NCI-H146 (cell line): ENCODE measurements at places on chromosomes 6 and 20.

DNA sequence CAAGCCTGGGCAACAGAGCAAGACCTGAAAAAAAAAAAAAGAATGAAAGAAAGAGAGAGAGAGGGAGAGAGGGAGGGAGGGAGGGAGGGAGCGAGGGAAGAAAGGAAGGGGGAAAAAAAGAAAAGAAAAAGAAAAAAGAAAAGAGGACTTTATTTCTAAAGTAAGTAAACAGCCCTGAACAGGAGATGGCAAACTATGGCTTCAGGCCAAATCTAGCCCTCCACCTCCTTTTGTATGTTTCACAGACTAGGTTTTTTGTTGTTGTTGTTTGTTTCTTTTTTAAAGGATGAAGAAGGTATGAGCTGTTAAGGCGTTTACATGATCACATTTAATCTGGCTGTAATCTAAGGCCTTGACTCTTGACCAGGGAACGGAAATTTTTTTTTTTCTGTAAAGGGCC lies 711.1 kb upstream of the NRSN1 start:
- DNase-seq, result no peak

- DNase-seq, result no peak
Observed at GRCh38 chr6:141354191-141354955, 778.4 kb upstream of the GJE1 start.

DNA sequence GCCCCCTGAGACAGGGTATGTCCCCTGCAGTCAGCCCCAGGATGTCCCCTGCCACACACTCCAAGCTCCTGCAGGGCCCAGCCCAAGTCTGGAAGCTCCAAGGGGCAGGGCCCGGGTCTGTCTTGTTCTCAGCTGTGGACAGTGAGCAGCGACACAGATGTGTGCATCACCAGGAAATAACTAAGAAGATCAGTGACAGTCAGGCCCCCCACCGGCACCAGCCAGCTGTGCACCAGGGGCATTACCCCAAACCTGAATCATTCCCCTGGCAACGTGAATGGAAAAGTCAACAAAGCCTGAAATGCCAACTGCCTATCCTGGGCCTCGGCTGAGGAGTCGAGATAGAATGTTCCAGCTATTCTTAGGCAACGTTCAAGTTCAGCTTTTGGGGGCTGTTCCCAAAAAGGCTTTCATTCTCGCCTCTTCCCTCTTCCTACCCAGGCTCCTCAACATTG lies 105.0 kb downstream of the PREX1 start:
- peak; percentile 59 for DNase-seq

GRCh38 chr6:3529232-3529631 lies 72.4 kb upstream of the SLC22A23 start:
- no peak for DNase-seq

GRCh38 chr6:120083186-120083585 lies 733.6 kb upstream of the MAN1A1 start:
- DNase-seq, result no peak

- no peak for DNase-seq
Observed at GRCh38 chr6:107330168-107330567, 129.2 kb downstream of the PDSS2 start.

DNA sequence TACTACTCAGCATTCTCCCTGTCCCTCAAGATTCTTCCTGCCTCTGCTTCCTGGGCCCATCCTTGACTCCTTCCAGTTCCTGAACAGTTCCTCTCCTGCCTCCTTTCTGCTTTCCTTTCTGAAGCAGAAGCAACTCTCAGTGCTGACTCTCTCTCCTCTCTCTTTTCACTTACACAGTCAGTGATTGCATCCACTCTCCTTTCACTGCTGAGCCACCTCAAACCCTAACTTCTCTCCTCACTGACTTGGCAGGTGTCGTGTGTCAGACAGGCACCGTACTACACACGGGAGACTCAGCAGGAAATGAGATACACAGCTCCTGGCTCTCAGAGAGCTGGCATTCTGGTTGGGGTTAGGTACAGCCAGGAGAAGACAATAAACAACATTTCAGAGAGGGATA lies 5.6 kb downstream of the ABHD16A start:
- DNase-seq, result no peak

DNA sequence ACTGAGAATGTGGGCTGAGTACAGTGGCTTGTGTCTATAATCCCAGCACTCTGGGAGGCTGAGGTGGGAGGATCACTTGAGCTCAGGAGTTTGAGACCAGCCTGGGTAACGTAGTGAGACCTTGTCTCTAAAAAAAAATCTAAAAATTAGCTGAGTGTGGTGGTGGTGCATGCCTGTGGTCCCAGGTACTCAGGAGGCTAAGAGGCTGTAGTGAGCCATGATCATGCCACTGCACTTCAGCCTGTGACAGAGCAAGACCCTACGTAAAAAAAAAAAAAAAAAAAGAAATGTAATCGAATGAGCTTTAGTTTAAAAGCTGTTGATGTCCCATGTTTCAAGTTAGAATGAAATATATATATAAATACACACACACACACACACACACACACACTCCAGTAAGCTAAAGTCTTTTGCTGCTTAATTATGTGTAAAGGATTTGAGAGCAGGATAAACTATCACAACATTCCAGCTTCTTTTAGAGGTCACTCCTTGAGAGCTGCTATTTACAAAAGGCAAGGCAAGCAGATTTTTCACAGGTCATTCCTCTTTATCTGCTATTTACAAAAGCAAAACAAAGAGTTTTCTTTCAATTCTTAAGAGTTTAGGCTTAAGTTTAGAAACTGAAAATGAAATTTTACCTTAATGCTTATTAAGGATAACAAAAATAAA lies 4.7 kb upstream of the MICAL1 start:
- DNase-seq, result no peak

- no peak for DNase-seq
Observed at GRCh38 chr20:21356386-21356785, 40.9 kb downstream of the NKX2-4 start.

GRCh38 chr6:4516206-4516605 lies 260.0 kb upstream of the CDYL start:
- no peak for DNase-seq

DNA sequence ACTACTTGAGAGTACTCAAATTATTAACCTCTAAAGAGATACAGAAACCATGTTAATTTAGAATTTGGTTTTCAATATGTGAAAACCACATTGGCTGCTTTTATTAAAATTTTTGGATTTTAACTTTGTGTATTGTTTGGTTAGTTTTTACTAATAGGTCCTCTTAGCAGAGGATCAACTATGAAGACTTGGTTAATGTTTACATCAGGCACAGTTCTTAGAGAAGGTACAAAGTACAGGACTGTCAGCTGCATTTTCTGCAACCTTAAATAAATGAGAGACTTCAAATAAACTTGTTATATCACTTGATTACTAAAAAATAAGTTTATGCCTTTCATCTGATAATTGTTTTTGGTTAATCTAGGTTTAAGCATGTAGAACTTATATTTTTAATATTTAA lies 89.1 kb downstream of the PHF3 start:
- no peak for DNase-seq

DNA sequence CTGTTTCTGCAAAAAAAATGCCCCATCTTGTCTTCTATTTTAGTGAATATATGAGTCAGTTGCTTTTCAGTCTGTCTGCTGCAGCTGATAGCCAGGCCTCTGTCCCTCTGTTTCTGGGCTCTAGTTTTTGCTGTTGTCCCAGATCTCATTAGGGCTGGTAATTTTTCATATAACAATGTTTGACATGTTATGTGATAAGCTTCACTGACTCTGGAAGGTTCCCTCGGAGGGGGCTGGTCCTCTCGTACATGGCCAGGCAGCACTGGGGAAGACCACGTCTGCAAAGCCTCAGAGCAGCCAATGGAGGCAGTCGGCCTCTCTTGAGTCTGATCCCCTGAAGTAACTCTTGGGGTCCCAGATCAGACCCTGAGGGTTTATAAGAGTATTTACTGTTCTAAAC lies 223.8 kb downstream of the THBS2 start:
- DNase-seq, result no peak

DNA sequence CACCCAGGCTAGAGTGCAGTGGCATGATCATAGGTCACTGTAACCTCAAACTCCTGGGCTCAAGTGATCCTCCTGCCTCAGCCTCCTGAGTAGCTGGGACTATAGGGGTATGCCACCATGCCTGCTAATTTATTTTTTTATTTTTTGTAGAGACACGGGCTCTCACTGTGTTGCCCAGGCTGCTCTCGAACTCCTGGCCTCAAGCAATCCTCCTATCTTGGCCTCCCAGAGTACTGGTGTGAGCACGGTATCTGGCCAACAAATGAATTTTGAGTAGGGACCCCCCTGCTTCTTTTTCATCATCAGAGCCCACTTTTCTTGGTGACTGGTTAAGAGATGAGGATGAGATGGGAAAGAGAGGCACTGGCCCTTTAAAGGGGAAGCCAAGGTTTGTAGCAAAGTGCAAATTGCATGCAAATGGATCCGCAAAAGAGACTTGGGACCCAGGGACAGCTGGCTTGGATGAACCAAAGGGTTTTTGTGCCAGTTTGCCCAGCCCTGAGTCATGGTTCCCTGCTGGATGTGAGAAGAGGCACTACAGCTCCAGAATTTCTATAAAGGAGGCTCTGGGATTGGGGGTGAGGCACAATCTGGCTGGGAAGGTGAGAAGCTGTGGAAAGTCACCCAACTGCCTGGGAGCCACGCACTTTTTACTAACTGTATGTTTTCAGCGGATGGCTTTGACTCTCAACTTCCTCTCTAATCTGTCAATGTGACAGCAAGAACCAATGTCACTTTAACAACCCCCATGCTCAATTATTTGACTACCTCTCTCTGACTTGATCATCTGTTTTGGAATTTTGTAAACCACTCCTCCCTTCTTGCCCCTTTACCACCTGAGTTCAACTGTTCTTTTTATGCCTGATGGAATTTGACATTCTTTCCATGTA lies 58.7 kb upstream of the RNF24 start:
- no peak for DNase-seq

DNA sequence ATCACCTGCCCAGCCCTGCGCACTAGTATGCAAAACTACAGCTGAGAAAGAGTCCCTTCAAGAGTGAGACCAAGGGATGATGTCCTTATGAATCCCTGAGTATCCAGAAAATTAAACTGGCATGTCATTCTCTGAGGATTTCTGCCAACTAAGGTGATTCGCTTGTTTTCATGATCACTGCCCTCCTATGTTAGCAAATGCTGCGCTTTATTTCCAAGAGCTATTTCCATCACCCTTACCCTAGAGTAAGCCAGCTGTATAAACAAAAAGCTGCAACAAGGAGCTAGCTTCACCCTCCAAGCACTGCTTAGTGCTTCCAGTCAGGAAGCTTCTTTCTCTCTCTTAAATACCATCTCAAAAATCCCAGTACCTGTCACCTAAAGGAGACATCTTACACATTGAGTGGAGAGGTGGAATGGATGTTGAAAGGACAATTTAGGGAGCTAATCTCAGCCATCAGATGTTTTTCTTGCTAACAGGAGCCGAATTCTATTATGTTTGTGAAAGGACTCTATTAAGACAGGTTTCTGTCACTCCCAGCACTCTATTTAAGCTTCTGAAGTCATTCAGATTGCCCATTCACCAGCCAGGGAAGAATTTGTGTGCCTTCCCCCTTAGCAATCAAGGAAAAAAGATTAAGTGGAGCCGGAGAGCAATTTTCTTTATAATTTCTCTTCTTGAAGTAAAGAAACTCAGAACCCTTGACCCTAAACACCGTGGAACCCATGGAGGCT lies 322.2 kb downstream of the NRN1 start:
- peak; percentile 42 for DNase-seq

DNA sequence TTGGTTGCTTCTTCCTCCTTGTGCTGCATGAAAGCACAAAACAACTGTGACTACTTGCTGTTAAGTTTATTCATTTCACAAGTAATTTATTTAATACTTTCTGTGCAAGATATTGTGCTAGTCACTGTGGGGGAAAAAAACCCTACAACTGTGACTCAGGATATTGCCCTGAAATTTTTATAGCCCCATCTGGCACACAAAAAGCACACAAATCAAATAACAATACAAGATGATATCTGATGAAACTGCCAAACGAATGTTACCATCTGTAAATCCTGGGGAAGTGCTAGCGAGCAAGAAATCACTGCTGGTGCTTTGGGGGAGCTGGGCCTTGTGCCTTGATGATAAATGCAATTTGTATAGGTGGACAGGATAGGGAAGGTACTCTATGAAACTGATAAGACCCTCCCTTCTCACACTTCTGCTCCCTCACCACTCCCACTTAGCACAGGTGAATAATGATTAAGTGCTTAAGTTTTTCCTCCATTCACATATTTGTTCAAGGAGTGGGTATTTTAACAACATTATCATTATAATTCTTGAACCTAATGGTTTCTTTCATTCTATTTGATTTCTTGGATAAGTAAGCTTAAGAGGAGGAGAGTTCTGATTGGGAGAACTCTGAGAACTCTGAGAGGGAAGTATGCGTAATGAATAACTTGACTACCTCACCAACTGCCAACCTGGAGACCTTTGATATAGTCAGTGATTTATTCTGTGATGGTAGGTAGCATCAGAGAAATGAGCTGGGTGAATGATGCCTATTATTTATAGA lies 115.3 kb downstream of the RTN4IP1 start:
- no peak for DNase-seq

DNA sequence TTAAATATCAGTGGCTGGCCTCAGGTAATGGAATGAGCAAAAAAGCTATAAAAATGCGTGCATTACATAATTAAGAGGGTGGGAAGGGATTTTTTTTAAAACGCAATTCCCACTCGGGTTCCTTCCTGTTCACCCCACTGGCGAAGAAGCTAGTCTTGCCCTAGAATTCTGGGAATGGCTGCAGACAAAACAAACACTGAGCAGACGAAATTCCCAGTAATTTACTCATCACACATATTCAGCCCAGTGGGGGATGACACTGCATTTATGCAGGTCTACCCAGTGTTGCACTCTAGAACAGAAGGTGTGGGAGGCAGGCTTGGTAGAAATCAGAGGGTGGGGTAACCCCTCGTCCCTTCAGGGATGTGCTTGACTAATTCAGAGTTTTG lies 2695.0 kb upstream of the DEFB115 start:
- no peak for DNase-seq

GRCh38 chr6:165204807-165205545 lies 104.4 kb downstream of the C6orf118 start:
- no peak for DNase-seq

- no peak for DNase-seq
Observed at GRCh38 chr6:137852346-137852745, 14.7 kb upstream of the TNFAIP3 start.

DNA sequence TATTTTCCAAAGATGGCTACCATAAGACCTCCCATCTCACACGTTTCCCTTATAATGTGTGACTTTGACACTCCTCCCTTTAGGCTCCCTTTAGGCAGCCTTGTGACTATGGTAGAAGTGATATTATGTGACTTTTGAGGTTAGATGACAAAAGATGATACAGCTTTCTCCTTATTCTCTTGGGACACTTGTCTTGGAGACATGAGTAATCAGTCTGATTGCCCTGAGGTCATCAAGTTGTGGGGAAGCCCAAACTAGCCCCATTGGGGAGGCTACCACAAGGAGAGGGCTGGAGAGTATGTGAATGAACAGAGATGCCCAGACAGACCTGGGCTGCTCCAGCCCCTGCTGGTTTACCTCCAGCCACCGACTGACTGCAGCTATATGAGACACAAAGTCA lies 10.6 kb upstream of the DLK2 start:
- no peak for DNase-seq

GRCh38 chr20:49636447-49636846 lies 68.5 kb upstream of the PTGIS start:
- DNase-seq, result no peak

- no peak for DNase-seq
Observed at GRCh38 chr20:10366898-10367692, 66.9 kb downstream of the MKKS start.
